ENCODE measurements at places on chromosomes 4 and X.
A peak's percentile ranks its signal among the peaks of the same experiment; 100 is the strongest.

DNA sequence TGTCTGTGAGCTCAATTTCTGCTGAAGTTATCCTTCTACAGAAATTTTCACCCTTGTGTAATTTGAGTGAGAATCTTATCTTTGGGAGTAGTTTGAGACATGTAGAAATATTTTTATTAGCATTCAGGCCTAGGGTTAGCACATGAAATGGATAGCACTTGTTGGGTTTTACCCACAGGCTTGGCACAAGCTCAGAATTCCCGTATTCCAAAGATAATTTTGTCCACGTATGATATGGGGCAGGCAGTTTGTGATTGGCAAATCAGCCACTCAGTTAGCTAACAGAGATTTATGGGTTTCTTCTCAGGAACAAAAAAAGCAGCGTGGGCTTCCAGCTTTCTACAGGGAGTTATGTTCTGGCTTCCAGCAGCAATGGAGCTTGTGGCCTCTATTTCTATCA, 117.9 kb upstream of the DCAF8L1 start:
- no peak for DNase-seq

DNA sequence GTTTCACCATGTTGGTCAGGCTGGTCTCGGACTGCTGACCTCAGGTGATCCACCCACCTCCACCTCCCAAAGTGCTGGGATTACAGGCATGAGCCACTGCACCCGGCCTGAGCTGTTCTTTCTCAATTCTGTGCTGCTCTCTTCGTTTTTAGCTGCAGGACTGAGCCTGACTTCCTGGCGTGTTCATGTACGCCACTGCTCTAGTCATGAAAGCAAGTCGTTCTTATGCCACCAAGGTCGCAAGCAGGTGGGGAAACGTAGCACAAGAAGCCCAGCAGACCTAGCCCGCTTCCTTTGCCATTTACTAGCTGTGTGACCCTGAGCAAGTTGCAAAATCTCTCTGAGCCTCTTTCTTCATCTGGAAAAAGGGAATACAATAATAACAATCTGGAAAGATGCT, 43.4 kb downstream of the MED28 start:
- DNase-seq = no peak

DNA sequence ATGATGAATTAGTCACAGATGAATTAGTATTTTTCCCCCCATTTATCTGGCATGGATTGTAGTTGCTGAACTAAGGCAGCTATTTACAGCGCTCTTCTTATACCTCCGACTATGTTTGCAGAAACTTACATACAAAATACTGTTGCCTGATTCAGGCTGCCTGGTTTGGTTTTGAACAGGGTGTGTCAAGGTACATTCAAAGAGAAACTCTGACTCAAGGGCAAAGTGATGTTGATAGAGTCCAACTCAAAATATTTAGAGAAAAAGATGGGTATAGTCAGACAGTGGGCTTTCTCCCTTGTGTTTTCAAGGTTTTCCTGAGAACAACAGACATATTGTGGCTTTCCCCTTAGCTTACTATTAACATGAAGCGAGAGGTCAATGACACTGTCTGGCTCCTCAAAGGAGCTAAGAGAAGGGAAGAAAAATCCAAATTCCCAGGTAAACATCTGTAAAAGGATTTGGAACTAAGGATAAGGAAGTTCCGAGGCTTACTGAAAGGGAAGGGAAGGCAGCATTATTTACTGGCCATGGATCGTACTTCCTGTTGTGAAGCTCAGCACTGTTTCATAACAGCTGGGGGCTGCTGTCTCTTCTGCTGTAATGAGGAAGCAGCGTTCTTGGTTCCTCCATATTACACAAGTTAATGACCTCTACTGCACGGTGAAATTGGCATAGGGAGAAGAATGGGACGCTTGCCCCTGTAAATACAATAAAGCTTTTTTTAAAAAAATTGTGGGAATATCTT, 30.9 kb downstream of the FAM9C start:
- DNase-seq = no peak

- DNase-seq = peak; percentile 64
These were observed 452 bp upstream of the GK start for GRCh38 chrX:30652527-30653414.

DNA sequence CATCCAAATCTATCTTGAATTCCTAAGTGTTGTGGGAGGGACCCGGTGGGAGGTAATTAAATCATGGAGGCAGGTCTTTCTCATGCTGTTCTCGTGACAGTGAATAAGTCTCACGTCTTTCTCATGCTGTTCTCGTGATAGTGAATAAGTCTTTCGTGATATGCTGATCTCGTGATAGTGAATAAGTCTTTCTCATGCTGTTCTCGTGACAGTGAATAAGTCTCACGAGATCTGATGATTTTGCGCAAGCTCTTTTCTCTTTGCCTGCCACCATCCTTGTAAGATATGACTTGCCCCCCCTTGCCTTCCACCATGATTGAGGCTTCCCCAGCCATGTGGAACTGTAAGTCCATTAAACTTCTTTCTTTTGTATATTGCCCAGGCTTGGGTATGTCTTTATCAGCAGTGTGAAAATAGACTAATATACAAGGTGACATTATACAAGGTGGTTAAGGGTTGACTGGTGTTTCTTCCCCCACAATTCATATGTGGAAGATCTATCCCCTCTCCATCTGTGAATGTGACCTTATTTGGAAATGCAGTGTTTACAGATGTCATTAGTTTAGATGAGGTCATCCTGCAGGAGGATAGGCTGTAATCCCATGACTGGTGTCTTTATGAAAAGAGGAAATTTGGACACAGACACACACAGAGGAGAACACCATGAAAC, 27.6 kb downstream of the ARSD start:
- DNase-seq = no peak

GRCh38 chr4:112003231-112003907, 141.9 kb upstream of the FAM241A start:
- DNase-seq = no peak

DNA sequence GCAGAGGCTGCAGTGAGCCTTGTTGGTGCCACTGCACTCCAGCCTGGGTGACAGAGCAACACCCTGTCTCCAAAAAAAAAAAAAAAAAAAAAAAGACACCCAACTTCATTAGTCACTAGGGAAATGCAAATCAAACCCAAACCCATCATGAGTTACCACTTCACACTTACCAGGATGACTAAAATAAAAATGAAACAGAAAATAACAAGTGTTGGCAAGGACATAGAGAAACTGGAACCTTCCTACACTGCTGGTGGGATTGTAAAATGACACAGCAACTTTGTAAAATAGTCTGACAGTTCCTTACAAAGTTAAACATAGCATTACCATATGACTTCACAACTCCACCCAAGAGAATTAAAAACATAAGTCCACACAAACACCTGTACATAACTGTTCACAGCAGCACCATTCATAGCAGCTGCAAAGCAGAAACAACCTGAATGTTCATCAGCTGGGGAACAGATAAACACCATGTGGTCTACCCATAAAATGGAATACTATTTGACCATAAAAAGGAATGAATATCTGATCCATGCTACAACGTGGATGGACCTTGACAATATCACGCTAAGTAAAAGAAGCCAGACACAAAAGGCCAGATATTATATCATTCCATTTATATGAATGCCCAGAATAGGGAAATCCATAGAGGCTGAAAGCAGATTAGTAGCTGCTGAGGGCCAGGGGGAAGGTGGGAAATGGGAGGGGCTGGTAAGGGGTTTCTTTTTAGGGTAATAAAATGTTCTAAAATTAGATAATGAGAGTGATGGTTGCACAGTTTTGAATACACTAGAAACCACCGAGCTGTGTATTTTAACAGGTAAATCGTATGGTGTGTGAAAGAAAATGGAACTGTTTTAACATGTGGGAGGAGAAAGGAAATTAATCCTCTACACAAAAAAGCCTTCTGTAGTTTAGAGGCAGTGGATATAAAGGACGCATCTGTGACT, 18.3 kb downstream of the CD99L2 start:
- DNase-seq = no peak

DNA sequence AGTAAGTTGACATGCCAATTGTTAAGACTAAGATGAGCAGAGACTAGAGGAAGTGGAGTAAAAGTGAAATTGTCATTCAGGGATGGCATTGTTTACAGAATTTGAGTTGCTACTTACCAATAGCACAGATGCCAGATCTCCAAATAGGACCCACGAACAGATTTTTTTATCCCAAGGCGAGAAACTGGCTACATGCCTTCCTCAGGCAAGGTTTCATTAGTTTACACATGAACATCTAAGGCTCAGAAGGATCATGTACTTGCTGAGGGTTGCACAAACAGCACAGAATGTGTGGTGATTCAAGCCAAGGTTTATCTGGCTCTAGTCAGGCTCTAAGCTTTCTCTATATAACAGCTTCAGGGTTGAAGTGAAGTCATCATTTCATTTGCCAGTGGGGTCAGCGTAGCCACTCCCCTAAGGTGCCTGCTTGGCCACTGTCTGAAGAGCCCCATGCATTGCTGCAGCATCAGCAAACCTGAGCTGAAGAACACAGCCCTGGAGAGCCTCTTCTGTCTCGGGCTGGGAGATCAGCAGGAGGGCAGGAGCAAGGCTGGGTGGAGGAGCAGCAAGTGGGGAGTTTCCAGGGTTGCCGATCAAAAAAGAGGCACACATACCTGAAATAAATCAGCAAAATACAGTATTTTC, 193.0 kb upstream of the LCORL start:
- no peak for DNase-seq

All from SW 1271 (cell line).